Hindlimb muscle (tissue), 1 donor: ENCODE measurements at places on chromosomes 1 and 21.

DNA sequence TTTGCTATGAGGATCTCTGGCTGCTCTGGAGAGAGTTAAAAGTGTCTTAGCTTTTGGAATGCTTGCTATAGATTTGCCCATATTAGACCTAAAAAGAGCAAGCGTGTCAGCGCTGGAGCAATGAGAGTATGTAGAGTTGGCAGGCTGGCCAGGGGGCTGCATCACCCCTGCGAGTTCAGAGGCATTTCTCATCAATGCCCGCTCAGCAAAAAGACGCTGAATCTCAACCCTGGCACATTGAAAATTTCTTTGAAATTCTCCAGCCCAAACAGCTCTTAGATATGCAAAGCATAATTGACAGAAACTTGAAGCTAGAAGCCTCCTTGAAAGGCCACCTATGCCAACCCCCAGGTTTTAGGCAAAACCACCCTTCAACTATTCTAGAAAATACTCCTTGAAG is 135.5 kb upstream of the F3 start:
- DNase-seq: no peak

- no peak for DNase-seq
These were observed 135.4 kb downstream of the LMO4 start for GRCh38 chr1:87464022-87464490.

- DNase-seq: peak; percentile 30
These were observed 26.0 kb downstream of the ADGRL4 start for GRCh38 chr1:78980511-78980910.

- DNase-seq: no peak
These were observed 87.6 kb downstream of the C21orf91 start for GRCh38 chr21:17731554-17731953.

DNA sequence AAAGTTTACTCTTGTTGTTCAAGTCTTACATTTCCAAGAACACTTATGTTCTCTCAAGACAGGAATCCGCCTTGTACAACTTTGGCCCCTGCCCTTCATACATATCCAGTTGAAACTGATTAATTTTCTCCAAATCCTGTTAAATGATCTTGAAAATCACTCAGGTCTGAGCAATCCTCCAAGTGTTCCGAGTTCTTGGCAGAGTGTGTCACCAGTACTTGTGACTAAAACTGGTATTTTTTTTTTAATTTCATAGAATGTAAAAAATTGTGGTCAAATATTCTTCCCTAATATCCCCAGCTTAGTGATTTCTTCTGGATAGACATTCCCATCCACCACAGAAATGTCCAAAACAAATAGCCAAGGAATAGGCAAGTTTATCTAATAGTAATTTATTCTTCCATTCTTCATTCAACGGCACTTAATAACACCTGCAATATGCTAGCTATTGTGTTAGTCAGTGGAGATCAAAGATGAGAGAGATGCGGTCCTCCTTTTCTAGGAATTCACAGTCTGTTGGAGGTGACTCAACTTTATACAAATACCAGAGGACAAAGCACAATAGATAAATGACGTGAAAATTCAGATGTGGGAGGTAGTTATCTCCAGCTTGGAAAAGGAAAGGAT is 71.4 kb downstream of the DIRAS3 start:
- DNase-seq: no peak

GRCh38 chr21:20106368-20106767 is 891.8 kb upstream of the NCAM2 start:
- DNase-seq: no peak

GRCh38 chr1:234270581-234271242 is 102.5 kb upstream of the COA6 start:
- no peak for DNase-seq

DNA sequence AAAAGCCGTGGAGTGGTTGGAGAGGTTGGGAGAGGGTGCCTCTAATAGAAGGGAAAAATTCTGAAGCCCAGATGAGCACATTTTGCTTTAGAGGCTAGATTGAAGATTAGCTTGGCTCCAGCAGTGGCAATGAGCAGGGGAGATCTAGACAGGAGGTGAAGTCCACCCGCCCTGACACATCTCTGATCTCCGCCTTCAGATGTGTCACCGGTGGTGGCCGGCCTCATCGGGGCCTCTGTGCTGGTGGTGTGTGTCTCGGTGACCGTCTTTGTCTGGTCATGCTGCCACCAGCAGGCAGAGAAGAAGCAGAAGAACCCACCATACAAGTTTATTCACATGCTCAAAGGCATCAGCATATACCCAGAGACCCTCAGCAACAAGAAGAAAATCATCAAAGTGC is 8.4 kb downstream of the SYT11 start:
- no peak for DNase-seq

- DNase-seq: no peak
These were observed 27.1 kb upstream of the DISP1 start for GRCh38 chr1:222787729-222788128.

GRCh38 chr1:7688659-7689058 is 82.4 kb upstream of the VAMP3 start:
- DNase-seq: no peak

DNA sequence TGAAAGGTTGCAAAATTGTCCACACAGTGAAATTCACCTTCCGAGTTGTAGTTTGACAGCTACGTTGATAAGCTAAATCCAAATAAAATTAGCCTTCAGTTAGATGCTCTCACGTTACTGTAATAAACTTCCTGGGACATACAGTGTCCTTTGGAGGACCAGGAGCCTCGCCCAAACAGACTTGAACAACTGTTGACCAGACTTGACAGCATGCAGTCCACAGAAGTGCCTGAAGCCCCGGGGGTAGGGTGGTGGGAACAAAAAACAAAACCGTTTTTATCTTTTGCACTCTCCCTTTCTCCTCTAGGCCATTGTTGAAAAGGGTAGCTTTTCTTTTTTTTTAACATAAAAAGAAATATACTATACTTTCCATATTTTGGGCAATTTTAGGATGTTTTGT is 172.8 kb upstream of the SAMSN1 start:
- no peak for DNase-seq

GRCh38 chr1:237754627-237755026 is 136.1 kb downstream of the ZP4 start:
- no peak for DNase-seq

DNA sequence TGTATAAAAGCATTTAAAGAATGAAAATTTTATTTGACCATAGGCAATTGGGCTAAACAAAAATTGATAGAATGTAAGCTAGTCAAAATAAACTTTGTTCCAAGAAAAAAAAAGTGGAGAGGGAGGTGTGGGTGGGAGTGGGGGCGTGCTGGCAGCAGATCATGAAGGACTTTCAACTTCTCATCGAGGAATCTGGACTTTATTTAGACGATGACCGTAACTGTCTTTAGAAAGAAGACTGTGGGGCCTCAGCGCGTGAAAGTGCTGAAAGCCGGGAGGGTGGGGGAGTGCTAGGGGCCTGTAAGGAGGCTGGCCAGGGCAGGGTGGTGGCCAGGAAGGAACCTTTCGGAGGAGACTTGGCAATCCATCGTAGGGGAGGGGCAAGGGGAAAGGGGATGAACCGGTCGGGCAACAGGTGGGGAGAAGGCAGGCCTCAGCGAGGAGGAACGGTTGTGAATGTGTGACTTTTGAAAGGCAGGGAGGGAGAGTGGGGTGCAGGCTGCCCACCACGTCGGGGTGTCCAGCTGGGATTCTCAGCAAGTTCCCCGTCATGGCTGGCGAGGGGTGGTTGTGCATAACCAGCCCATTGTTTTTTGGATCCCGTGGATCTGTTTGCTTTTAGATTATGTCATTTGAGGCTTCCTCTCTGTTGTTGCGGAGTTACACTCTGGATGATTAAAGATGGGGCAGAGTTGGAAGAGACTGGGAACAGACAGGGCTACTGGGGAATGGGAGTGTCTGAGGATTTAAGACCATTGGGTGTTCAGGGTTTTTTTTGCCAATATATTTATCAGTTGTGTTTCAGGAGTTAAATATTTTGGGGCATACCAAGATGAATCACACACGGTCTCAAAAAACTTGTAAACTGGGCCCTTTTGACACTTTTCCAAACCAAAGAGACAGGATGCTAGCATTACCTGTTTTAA is 35.5 kb downstream of the HUNK start:
- DNase-seq: no peak

DNA sequence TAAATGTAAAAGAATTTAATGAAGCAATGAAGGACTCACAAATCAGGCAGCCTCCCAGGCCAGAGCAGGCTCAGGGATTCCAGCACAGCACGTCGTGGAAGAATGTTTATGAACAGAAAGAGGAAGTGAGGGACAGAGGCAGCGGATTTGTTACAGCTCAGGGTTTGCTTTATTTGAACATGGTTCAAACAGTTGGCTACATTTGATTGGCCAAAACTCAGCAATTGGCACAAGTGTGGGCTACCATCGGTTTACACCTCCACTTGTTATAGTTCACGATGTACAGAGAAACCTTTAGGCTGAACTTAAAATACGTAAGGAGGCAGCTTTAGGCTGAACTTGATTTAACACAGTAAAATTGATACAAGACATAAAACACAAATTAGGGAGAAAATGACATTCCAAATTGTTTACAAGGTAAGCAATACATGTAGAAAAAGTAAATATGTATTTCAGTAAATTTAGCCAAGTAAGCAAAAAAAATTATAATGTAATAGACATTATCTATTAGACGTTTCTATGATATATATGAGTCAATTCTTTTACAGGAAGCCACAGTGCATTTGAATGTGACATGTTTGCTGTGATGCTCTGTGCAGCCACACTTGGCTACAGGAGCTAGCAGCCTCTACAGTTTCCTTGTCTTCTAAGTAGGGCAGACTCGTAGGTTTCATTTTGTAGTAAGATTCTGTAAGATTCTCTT is 126.5 kb downstream of the ADSS2 start:
- no peak for DNase-seq

DNA sequence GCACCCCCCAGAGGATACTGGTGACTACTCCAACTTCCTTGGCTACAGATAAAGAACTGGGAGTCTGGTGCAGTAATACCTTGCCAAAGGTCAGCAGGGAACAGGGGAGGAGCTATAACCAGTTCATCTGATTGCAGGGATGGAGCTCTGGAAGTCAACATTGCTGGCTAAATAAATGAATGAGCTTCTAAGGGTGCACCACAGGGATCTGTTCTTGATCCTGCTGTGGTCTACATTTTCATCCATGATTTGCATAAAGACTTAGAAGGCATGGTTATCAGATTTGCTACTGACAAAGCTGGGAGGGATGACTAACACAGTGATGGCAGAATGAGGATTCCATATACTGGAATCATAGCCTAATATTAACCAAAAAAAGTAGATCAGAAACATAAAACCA is 18.3 kb downstream of the PLEKHA6 start:
- DNase-seq: no peak

- no peak for DNase-seq
These were observed 119.0 kb upstream of the PPP2R5A start for GRCh38 chr1:212166244-212166643.

- DNase-seq: no peak
These were observed 176.0 kb downstream of the SEC16B start for GRCh38 chr1:177793900-177794299.

- DNase-seq: no peak
These were observed 60.4 kb downstream of the KCNN3 start for GRCh38 chr1:154809436-154810413.

- no peak for DNase-seq
These were observed 19.4 kb downstream of the CTXND2 start for GRCh38 chr1:150906329-150906728.

DNA sequence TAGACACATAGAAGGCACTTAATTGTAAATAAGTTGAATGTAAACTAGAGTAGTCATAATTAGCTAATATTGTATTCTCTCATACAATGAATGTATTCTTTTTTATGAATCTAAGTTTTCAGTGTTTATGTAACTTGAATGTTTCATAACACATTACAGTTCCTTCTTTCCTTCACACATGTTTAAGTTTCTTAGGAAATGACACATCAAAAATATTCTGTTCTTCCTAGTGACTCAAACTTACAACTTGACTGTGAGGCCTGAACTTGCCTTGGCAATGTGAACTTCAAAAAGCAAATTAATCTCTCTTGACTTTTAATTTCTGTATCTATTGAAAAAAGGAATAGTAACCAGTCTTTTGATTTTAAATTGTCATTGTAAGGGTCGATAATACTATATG is 700.1 kb downstream of the KCNT2 start:
- no peak for DNase-seq

- no peak for DNase-seq
These were observed 127.7 kb upstream of the COL6A1 start for GRCh38 chr21:45853703-45854342.

GRCh38 chr1:119773711-119774241 is 5.1 kb upstream of the HMGCS2 start:
- no peak for DNase-seq

DNA sequence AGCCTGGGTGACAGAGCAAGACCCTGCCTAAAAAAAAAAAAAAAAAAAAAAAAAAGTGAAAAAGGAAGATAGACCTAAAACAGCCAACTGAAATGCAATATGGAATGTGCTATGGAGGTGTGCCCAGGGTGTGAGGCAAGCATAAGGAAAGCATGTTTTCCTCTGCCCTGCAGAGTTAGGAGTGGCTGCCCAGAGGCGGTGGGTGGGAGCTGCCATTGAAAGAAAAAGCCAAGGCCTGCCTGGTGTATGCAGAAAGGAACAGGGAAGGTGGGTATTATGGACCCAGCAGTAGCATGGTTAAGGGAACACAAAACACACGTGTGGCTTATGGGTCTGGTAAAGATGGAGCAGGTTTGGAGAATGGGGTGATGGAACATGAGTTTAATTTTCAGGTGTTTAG is 8.9 kb downstream of the CD244 start:
- no peak for DNase-seq

GRCh38 chr1:46062651-46063319 is 69.6 kb downstream of the PIK3R3 start:
- no peak for DNase-seq

GRCh38 chr1:247304031-247304430 is 27.6 kb downstream of the ZNF496 start:
- no peak for DNase-seq

DNA sequence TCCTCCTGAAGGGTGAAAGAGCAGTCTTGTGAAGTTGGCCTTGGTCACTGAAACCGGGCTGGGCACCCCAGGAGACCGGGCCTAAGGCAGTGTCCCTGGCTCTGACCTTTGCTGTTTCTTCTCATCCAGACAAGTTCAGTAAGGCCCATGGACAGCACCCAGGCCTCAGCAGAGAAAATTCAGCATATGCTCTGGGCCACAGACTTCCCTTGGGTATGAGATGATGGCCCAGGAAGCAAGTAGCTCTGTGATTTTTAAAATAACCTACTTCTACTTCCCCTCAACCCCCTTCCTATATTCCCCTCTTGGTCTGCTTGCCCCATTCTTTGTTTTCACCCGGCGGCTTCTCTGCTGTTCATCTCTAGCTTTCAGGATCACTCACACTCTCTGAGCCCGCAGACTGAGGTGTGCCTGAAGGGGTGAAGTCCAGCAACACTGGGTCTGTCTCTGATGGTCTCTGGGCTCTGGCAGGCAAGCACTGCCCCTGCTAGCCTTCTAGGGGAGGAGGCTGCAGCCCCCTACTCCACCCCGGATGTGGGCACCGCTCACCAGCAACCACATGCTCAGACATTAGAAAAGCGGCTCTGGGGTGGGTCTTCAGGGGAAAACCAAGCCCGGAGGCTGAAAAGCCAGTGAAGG is 2.9 kb upstream of the GPR25 start:
- no peak for DNase-seq

DNA sequence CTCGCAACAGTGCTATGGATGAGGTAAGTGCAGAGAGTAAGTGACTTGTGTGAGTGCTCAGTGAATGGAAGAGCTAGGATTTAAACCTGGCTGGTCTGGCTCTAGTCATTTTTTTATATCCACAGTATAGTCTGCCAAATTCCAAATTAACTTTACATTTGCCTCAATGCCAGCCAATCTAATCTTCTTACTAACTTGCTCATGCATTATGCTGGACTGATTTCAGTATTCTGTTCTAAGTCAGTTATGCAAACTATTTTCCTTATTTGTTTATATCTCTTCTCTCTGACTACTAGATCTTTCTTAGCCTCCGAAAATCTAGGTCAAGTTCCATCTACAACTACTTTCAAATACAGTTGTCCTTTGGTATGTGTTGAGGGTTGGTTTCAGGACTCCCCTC is 133.3 kb downstream of the XPR1 start:
- DNase-seq: no peak
